KBM-7 (cell line): ENCODE measurements at places on chromosomes 6 and 20.

DNA sequence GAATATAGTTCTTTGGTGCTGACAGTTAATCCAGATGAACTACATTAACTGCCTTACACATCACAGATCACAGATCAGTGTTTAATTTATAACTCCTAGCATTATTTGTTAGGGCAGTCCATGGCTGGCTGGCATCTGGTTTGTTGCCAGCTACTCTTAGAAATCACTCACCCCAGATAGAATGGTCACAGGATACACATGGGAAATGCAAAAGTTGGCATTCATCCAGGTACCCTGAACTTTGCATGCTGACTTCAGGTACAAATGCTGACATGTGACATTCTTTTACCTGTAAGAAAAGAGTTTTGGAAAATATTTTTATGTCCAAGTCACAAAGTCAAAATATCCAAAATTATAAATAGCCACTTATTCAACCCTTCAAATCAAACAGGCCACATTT is 20.2 kb downstream of the FBXL4 start:
- DNase-seq: no peak

DNA sequence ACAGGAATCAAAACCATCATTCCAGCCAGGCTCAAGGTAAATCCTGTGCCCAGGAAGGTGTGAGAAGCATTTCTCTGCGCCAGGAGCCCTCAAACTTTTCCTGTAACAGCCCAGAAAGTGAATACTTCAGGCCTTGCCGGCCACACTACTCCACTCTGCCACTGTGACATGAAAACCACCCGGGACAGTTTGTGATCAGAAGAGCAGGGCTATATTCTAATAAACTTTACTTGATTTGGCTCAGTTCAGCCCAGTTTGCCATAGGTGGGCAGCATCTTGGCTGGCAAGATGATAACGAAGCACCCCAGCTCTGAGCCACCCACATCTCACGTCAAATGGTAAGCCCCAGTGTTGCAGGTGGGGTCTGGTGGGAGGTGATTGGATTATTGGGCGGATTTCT is 249.4 kb downstream of the DLL1 start:
- DNase-seq: no peak

DNA sequence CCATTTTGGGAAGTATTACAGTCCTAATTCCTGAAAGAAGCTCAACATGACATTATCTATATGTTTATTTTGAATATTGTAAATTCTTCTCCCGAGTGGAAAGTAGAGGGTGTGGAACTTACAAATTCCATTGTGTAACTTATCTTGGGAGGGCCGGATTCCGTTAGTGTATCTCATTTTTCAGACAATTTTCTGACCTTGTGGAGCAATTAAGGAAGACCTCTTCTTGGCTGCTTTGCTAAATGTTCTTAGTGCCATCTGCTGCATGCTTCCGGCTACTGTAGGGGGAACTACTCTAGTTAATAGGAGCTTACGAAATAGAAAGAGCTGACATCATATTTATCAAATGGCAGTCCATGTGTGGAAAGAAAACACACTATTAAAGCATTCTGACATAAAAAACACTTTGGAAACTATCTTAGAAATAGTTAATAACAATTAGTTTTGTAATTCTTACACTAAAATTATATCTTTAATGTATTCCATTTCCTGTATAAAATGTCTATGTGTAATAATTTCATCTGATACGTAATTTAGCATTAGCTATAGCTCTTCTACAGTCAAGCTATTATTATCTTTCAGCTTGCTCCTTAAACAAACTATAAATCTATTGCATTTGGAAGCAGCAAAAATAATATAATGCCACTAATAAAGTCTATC is 41.5 kb upstream of the KCNQ5 start:
- peak; percentile 77 for DNase-seq

- DNase-seq: no peak
Measured at GRCh38 chr6:82056567-82056966, 191.0 kb downstream of the IBTK start.

DNA sequence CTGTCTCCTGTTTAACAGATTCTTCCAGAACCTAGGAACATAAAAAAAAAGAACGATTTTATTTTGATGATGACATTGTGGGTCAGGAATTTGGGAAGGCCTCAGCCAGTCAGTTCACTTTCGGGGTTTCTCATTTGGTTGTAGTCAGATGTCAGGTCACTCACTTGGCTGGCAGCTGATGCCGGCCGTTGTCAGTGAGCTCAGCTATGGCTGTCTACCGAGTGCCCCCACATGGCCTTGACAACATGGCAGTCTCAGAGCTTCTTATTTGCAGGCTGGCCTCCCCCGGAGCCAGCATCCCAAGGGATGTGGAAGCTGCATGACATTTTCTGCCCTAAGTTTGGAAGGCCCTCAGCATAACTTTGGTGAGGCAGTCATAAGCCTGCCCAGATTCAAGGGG is 11.5 kb downstream of the RNF217 start:
- DNase-seq: no peak

DNA sequence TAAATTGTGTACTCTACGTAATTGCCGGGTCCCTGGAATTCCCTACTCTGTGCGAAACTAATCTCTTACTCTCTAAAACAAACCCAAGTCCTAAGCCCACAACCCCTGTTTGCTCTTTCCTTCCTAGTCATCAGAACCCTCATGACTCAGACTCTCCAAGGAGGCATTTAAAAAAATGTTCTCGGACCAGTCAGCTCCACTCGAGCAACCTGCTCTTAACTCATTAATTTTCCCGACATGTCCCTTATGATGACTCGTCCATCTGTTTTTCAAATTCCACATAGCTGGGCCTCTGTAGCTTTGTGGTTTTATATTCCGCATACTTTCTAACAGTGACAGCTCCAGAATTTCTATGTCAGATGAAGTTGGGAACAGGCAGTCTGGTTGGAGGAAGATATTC is 2.6 kb upstream of the MUC22 start:
- DNase-seq: no peak

- DNase-seq: no peak
Measured at GRCh38 chr20:53304146-53304545, 289.5 kb downstream of the ZNF217 start.

- DNase-seq: no peak
Measured at GRCh38 chr20:17497821-17498580, 33.2 kb downstream of the BFSP1 start.

DNA sequence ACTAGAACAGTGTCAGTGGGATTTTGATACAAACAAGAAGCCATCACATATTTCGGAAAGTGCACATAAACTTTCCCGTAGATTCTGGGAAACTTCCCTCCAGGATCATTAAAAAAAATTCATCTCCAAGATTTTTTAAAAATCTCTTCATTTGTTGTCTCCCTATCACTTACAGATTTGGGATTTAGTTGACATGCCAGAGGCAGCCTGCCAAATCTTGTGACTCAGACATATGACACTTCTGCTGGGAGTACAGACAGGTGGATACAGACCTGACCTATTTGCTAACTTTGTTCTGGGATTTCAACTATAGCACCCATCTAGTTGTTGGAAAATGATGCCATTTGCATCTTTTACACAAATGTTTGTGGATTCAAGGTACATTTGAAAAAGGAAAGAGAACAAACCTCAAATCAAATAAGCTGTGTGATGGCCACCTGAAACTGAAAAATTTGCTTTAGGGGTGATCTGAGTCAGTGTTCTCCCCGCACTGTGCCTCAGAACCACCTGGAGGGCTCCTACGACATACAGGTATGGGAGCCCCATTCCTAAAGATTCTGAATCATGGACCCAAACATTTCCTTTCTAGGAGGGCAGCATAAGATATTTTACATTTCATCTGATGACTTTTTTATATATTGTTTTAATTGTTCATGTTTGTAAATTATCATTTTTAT is 21.9 kb upstream of the CD2AP start:
- no peak for DNase-seq

GRCh38 chr6:52537001-52537753 is 39.7 kb downstream of the TRAM2 start:
- DNase-seq: peak; percentile 62

DNA sequence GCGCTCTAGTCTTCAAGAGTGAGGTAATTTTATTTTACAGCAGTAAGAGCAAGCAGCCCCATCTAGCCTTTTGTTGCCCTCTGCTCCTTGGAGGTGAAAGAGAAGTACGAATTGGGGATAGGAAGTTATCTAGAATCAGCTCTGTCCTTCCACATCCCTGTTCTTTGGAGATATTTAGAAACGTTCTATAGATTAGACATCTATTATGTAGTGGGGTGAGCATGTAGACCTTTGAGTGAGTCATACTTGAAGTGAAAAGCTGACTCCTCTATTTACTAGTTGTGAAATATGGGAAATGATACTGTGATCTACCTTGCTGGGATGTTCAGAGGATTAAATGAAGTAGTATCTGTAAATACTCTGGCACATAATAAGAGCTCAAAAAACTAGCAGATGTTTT is 36.0 kb upstream of the SLC35D3 start:
- no peak for DNase-seq

DNA sequence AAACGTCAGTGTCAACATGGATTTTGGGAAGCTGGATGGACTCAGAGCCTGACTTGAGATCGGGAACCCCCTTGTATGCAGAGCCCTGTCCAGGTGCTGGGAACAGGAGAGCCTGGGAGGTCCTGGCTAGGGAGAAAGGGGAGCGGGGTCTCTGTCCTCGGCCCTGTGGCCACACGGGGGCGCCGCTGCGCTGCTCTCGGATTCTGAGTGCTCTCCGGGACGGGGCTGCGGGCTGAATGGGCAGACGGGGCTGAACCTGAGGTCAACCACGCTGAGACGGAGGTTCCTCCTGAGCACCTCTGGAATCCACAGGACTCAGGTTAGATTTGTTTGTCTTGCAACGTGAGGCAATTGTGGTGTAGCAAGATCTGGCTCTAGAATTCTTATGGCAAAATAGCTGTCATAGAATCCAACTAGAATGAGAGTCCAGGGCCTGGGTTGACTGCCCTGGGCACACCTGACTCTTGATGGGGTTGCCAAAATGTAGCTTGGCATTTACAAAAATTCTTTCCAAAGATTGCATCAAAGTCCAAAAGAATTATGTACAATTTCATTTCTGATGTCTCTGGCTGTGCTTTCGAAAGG is 20.6 kb upstream of the HLA-F start:
- peak; percentile 56 for DNase-seq

DNA sequence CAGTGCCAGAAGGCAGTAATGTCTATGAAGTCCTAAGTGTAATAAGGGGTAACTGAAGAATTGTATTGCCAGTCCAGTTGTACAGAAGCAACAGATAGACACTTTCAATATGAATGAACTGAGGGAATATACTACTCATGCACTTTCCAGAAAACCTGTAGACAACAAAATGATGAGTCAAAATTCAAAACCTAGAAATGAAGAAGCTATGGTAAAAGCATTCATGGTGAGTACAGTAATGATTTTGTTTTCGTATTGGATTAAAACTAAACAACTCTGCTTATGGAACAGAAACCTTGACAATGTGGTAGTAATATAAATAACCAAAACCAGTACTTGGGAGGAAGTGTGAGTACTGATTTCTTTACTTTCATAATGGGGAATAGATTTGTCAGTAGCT is 35.0 kb downstream of the ARMC2 start:
- no peak for DNase-seq

GRCh38 chr6:99491171-99491570 is 24.1 kb downstream of the USP45 start:
- DNase-seq: no peak

DNA sequence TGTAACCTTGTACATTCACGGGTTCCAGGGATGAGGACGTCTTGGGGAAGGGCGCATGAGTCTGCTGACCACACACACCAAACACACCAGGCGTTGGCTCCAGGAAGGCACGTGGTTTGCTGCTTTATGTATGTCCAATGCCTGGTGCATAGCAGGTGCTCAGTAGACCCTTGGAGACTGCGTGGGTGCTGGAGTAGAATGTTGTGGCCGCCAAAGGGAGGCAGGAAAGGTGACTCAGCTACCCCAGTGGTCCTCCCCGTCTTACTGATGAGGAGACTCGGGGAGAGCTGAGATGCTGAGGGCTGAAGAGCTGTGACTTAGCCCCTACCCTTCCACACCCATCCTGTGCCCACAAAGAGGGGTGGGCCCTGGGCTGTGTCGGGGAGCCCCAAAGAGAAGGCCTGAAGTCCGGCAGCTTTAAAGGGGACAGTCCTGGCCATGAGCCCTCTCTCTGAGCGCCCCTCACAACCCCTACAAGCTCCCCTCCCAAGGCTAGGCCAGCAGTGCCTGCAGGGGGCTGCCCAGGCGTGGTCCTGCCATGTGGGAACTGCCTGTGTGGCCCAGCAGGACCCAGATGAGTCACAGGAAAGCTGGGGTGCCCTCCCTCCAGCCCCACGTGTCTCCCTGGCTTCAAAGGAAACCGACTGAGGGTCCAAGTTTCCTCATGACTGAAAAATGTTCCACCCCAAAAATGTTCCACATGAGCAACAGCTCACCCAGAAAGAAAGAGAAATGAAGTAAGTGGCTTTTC is 28.0 kb upstream of the PTGIS start:
- DNase-seq: no peak

GRCh38 chr20:4063631-4064030 is 48.3 kb upstream of the RNF24 start:
- no peak for DNase-seq

DNA sequence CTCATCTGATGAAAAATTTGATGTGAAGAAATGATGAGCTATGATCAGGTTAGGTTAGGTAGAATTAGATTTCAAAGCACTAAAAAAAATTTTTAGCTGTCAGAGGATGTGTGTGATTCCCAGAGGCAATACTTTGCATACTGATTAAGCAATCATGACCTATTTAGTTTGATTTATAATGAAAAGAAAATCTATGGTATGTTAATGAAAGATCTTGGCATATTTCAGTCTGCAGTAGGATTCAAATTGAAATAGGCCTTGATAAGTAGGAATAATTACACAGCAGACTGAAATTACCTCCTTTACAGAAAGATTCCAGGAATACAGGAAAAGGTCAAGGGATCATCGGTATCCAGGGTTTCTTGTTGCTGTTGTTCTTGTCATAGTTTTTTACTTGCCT is 69.3 kb downstream of the HDDC2 start:
- DNase-seq: no peak

DNA sequence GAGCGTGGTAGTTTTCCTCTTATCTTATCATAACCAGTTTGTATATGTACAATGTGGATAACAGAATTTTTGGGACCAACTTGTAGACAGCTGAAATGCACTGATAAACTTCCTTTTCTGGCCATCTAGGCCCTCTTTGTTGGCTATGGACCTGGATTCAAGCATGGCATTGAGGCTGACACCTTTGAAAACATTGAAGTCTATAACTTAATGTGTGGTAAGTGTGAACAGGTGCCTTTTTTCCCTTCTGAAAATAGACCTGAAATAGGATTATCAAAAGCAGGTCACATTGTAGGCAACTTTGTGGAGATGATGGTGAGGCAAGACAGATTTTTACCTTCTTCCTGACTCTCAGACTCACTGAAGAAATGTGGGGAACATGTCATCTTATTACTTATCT is 67.8 kb downstream of the ENPP1 start:
- no peak for DNase-seq

GRCh38 chr6:162708971-162709370 is 18.6 kb downstream of the PRKN start:
- DNase-seq: no peak

DNA sequence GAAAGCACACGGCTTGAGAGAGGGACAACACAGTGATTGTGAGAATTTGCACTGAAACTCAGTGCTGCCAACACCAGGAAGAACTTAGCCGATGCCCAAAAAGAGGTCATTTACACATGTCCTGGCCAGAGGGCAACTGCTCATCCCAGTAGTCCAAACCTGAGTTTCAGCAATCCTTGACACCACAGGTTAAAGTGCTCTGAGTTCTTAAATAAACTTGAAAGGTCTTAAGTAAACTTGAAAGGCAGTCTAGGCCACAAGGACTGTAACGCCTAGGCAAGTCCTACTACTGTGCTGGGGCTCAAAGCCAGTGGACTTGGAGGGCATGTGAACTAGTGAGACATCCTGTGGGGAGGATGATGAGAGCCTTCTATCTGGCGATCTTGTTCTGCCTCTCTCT is 14.1 kb downstream of the SNX14 start:
- no peak for DNase-seq
